ENCODE measurements at places on chromosomes 4 and X.

DNA sequence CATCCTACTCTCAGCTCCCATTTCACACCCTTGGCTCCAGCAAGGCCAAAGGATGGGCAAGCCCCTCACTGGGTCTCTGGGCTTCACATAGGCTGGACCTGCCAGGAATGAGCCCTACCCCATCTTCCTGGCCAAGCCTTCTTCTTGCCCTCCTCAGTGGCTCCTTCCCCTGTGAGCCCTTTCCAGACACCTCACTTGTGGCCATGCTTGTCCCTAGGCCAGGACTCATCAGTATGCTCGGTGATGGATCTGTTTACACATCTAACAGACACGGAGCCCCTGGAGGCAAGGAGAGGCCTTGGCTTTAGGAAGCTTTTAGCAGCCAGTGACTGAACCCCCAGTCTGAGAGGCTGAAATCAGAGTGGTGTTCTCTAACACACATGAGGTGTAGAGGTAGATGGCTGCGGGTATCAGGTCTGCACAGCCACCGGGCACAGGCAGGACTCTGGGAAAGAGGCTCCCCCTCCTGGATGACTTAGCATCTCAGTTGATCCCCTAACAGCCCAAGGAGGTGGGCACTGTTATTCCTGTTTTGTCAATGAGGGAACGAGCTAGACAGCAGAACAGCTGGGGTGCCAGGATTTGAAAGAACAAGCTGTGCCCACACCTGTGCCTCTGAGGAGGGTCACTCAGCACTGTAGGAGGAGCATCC, 44.8 kb downstream of the PPP2R2C start:
- DNase-seq: no peak

- DNase-seq: no peak
Measured at GRCh38 chr4:13558881-13559280, 14.6 kb upstream of the NKX3-2 start.

GRCh38 chr4:152680988-152681603, 1.3 kb upstream of the TMEM154 start:
- peak; percentile 95 for DNase-seq

GRCh38 chr4:152860046-152860445, 76.1 kb upstream of the FHDC1 start:
- DNase-seq: no peak

GRCh38 chrX:67328476-67328875, 215.3 kb upstream of the AR start:
- no peak for DNase-seq

DNA sequence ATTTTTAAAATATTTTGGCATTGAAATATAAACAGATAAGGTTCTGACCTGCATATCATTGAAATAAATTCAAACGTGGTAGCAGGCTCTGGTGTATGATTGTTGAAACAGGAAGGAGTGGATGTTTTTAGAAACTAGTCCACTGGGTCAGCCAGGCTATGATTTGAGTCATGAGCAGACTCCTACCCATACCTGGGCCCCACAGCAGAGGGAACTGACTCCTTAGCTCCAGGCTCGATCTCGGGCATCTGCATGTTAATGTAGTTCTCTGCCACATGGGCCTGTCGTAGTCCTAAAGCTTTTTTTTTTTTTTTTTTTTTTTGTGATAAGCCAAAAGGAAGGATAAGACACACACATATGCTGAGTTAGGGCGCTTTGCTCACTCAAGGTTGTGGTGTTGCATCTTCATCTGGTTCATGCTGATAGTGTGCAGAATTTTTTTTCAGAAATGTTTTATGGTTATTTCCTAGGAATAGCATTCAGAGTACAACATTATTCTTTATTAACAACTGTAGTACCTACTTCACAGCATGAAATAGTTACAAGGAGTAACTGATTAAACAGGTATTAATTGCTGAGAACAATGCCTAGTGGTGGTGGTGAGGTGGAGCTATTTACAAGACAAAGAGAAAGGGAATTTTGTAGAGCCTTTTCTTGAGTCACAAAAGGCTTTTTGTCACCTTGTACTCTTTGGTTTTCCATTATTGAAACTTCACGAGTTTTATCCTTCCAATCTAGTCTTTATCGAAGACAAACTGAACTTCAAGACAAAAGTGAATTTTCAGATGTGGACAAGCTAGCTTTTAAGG, 27.3 kb downstream of the OFD1 start:
- DNase-seq: no peak

- peak; percentile 35 for DNase-seq
Measured at GRCh38 chr4:8547108-8547911, 32.9 kb upstream of the GPR78 start.

- no peak for DNase-seq
Measured at GRCh38 chr4:183563874-183564273, 59.0 kb downstream of the ING2 start.

DNA sequence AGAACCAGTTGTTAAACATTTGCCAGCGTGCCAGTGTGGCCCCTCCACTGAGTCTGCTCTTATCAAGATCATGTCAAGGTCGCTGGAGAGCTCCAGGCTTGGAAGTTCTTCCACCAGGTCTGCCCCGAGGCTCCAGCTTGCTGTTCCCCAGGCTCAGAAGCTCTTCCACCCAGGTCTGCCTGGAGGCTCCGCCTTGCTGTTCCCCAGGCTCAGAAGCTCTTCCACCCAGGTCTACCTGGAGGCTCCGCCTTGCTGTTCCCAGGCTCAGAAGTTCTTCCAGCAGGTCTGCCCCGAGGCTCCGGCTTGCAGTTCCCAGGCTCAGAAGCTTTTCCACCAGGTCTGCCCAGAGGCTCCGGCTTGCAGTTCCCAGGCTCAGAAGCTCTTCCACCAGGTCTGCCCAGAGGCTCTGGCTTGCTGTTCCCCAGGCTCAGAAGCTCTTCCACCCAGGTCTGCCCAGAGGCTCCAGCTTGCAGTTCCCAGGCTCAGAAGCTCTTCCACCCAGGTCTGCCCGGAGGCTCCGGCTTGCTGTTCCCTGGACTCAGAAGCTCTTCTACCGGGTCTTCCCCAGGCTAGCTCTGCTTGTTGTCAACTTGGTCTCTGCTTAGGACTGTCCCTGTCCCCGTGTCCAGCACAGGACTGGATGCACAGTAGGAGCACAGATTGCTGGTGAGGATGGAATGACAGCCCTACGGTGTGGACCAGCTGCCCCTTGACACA, 54.4 kb downstream of the HMX1 start:
- no peak for DNase-seq

- no peak for DNase-seq
Measured at GRCh38 chr4:175823015-175823742, 11.1 kb upstream of the GPM6A start.

DNA sequence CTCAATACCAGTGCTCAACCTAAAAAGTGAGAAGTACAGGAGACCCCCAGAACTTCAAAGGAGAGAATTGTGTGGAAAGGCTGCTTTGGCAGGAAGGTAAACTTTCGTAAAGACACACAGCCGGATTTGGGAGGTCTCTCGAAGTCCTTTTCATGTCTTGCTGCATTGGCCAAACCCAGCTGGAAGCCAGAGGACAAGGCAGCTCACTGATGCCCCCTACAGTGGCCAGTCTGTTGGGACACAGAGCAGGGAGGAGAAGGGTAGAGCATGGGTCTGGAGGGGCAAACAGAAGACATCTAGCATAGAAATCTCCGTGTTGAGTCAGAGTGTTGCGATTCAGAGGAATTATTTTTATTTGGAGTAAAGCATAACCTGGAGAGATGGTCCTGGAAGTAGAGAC, 198.9 kb downstream of the ANK2 start:
- DNase-seq: no peak

DNA sequence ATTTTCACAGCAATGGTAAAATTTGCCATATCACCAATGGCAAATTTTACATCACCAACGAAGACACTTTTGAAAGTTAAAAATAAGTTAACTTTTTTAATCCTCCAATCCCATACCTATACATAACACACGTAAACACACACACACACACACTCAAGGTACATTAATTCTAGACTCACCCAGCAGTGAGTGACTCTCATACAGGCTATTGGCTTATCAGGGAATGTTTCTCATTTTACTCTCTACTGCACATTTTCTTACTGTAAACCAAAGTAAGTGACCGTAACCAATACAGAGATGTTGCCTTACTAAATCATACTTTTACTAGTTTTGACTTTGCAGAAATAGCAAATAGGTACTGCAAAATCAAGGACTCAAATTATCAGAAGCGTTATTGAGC, 2.3 kb downstream of the VEGFC start:
- DNase-seq: no peak

DNA sequence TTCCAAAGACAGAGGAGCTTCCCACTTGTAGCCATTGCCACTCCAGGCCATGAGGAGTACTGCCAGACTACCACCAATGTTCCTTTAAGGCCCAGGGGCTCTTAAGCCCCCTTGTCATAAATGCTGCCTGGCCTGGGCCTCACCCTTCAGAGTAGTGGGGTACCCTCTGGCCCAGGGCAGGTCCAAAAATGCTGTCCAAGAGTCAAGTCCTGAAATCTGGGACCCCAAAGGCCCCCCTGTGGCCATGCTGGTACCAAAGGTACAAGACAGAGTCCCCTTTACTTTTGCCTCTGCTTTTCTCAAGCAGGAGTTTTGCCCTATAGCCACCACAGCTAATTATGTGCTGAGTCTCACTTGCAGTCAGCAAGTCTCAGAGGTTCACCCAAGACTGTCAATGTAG, 16.4 kb downstream of the RAB33B start:
- DNase-seq: no peak

DNA sequence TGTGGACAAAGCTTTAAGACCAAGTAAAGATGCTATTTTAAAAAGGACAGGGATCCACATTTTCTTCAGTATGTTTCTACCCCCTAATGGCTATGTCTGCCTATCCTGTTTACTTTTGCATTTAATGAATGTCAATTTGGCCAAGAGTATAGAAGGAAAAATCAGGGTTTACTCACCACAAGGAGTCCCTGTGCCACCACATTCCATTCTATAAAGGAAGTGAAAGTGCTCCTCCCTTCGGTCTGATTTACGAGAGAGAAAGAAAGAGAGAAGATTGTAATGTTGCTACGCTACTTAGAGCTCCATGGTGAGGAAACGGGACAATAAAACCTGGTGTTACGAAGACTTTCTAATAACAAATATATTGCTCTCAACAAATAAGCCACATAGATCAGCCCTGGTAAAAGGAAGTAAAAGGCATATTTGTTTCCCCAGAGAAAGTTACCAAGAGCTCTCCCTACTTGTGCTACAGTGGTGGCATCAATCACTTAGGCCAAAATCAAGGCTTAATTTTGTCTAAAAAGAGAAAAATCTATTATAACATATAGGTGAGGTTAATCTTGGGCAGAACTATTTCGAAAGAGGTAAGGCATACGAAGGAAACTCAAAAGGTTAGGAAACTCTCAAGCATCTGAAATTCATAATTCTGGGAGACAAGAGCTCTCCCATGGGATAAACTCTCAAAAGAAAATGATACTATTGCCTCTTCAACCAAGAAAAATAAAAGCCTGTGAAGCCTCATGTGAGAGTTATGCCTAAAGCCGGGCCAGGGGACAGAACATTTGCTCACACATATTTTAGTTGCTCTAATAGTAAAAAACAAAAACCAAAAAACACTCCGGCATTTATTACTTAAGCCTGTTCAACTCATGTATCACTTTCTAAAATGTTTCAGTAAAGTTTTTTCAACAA, 29.5 kb downstream of the TAPT1 start:
- DNase-seq: no peak

- no peak for DNase-seq
Measured at GRCh38 chr4:8427761-8428287, 12.7 kb downstream of the ACOX3 start.

DNA sequence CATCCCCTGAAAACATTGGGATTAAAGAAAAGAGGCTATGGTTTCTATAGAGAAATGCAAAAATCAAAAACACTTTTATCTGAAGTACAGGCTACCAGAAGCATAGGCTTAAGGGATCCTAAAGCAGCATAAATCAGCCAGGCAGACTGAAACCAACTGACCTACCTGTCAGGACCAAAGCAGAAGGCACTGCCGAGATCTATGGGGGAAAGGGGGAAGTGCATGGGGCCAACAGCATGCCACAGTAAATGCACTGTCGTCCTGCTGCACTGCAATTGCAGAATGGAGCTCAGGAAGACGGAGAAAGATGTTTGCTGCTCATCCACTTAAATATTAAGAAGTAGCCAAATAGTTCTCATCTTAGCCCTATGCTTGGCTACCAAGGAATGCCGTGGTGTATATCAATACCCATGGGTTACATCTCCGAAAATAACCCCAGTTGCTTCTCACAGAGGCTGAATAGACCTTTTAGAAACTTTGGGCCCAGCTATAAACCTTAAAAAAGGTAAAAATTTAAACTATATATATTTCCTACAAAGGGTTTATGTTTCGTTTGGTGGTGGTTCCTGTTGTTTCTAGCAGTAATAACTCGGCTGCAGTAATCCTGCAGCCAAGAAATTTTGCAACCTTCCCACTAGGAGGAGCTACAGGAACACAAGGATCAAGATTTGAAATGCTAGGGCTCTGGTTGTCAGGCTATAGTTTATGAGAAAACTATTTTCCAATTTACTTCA, 312.2 kb upstream of the DIAPH2 start:
- DNase-seq: no peak

DNA sequence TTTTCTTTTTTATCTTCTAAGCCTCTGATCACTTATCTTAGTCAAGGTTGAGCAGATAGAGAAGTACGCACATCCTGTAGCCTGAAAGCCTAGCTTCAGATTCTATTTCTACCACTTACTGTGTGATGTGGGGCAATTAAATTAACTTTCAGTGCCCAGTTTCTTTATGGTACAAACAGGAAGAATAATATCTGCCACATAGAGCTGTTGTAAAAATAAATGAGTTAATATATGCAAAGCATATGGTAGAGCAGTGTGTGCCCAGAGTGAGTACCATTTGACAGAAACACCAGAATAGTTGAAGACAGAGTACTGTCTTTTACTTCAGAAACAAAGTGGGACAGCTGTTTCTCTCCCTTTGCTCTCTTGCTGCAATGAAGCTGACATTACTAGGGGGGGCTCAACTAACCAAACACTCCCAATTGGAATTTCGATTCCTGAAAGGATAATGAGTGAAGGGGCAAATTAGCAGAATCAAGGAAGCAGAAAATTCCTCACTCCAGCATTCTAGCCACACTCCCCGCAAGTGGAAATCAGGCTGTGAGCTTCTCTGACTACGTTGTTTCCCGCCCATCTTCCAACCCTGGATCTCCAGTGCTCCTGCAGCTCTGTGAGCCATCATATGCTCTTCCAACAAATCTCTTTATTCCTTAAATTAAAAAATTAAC, 80.4 kb downstream of the MAPK10 start:
- DNase-seq: no peak

DNA sequence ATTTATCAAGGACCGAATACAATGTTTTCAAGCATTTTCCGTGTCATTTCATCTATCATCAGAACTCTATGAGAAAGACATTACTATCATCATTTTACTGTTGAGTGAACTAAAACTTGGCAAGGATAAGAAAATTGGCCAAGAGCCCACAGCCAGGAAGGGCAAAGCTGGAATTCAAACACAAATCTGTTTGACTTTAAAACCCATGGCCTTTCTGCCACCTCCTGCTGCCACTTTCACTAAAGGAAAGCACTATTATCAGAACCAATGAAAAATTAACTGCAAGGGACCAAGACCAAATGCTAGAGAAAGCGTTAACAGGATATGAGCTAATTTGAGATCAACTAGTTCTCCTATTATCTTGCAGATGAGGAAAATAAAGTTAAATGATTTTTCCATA, 2759.2 kb downstream of the ARAP2 start:
- no peak for DNase-seq

GRCh38 chr4:111954550-111954949, 190.7 kb upstream of the FAM241A start:
- no peak for DNase-seq

Data from keratinocyte (primary cell).